A549 treated with CpdA at 1 μM for 4 hours (cell line): ENCODE measurements at places on chromosomes 7 and 10. TPM values are rescaled to one million over a fixed set of nuclear protein-coding genes. Genes with fewer than 3 reads are reported as not detected.

Gene JAKMIP3
- total RNA-seq = 1.8 to 2.1 TPM (median 1.9 TPM) in 5 replicates

Gene LIPM
- not detected in 5 replicates for total RNA-seq

Gene HMX2
- 0.10 to 0.18 TPM (median 0.16 TPM) in 4 of 5 replicates, not detected in the other for total RNA-seq

Gene FRAT1
- 0.93 to 2.1 TPM (median 1.9 TPM) in 5 replicates for total RNA-seq

Gene TSPAN33
- total RNA-seq = 5.8 to 7.2 TPM (median 6.5 TPM) in 5 replicates

Gene IFIT1B
- not detected in 5 replicates for total RNA-seq

Gene GIMAP8
- total RNA-seq = not detected in 5 replicates

Gene HOGA1
- 0.81 to 2.0 TPM (median 1.3 TPM) in 5 replicates for total RNA-seq

Gene POMZP3
- total RNA-seq = 18.7 to 25.8 TPM (median 23.5 TPM) in 5 replicates

Gene PPP1R17
- not detected in 5 replicates for total RNA-seq

Gene LRRN3
- total RNA-seq = 0.06 to 0.17 TPM (median 0.07 TPM) in 5 replicates

Gene C7orf57
- total RNA-seq = 0.26 to 0.61 TPM (median 0.37 TPM) in 5 replicates

Gene LRRTM3
- total RNA-seq = not detected in 5 replicates

Gene MYOZ1
- total RNA-seq = 0.08 TPM in 1 of 5 replicates, not detected in the others

Gene VENTX
- total RNA-seq = 0.01 TPM in 1 of 5 replicates, not detected in the others

Gene OPALIN
- not detected in 5 replicates for total RNA-seq
